Peyer's patch (tissue), 4 donors: ENCODE measurements at places on chromosomes 1 and 21. TPM values are rescaled to one million over a fixed set of nuclear protein-coding genes. Genes with fewer than 3 reads are reported as not detected.

The CASQ1 gene
- total RNA-seq, result 2.6 TPM

The GRHL3 gene
- total RNA-seq, result 1.1 TPM

The AKR7A3 gene
- 60.2 TPM for total RNA-seq

The GFI1 gene
- 6.5 TPM for total RNA-seq

GRCh38 chr1:33022650-33023200 lies 14.0 kb downstream of the AK2 start:
- DNase-seq, result no peak

DNA sequence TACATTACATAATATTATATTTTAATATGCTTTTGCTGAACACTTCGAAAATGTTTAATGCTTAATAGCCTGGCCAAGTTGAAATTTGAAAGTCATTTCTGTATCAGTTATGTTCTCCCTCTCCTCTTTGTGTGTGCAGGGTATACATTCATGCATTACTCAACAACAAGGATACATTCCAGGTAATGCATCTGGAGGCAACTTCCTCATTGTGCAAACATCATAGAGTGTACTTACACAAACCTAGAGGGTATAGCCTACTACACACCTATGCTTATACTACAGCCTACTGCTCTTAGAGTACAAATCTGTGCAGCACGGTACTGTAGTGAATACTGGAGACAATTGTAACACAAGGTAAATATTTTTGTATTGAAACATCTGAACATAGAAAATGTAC lies 407.3 kb downstream of the MRPL39 start:
- DNase-seq, result no peak

- no peak for DNase-seq
These were observed 15.5 kb upstream of the LEPR start for GRCh38 chr1:65404941-65405340.

- DNase-seq, result peak; percentile 37
These were observed 72.9 kb downstream of the SIK1 start for GRCh38 chr21:43354026-43354420.

GRCh38 chr1:68409426-68409825 lies 40.3 kb downstream of the RPE65 start:
- DNase-seq, result no peak

DNA sequence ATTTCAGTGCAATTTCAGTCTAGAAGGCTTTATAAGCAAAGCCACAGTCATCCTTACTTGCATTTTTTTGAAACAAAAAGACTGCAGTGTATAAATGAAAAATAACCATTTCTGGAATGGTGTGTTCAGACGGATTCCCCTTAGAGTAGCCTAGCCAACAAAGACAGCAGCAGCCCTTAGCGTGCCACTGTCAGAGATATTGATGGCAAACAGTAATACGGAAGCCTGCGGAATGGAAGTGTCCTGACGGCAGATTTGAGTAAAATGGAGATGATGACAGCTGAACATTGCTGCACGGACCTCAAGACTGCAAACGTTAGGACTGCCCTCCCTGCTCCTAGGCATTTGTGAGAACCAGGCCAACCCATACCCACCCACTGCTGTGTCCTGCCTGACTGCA lies 54.7 kb downstream of the PDE9A start:
- DNase-seq, result no peak

DNA sequence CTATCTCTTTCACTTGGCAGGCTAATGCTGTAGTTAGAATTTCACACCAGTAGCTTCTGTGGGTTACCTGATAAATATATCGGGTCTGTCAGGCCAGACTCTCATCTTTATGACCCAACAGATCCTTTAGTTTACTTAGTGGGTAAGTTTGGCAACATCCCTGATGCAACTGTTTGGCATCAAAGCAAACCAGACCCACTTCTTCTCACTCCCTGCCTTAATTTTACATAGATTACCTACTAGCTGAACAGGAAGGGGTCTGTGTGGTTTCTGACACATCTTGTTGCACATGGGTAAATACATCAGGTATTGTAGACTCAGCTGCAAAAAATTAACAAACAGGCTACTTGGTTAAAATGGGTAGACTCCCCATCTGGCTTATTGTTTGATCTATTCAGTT lies 3.2 kb upstream of the GUK1 start:
- DNase-seq, result no peak

GRCh38 chr1:54698346-54698745 lies 17.3 kb upstream of the TTC4 start:
- no peak for DNase-seq

DNA sequence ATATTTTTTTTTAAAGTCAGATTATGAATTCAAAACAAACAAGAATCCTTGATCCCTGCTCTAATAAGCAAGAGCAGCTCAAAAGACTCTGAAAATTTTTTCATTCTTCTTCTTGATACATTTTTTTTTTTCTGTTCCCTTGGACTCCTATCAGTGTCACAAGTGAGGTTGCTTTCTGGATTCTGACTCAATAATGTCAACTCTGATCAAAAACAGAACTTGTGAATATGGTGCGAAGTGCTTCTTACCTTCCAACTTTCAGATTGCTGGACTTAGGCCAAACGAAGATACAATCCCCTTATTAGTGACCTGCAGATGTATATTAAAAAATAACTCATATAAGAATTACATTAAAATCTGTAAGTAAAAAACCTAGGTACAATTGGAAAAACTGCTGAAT lies 136.1 kb downstream of the GPATCH2 start:
- no peak for DNase-seq

- peak; percentile 39 for DNase-seq
These were observed 240.1 kb downstream of the NPHP4 start for GRCh38 chr1:5751833-5752745.

DNA sequence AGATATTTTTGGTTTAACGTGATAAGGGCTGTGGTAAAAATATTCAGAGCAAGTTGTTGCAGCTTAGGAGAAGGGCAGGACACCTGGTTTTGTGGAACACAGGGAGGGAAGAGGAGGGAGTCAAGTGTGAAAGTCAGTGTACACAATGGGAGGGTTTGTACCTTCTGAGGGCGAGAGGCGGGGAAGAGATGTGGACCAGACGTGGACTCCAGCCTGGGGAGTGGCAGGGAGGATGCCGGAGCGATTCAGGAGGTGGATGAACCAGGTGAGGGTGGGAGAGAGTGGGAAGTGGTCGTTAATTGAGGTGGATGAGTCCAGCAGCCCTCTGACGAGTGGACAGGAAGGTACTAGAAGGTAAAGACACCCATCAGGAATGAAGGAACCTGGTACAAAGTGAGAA lies 52.2 kb upstream of the IRF2BP2 start:
- no peak for DNase-seq

DNA sequence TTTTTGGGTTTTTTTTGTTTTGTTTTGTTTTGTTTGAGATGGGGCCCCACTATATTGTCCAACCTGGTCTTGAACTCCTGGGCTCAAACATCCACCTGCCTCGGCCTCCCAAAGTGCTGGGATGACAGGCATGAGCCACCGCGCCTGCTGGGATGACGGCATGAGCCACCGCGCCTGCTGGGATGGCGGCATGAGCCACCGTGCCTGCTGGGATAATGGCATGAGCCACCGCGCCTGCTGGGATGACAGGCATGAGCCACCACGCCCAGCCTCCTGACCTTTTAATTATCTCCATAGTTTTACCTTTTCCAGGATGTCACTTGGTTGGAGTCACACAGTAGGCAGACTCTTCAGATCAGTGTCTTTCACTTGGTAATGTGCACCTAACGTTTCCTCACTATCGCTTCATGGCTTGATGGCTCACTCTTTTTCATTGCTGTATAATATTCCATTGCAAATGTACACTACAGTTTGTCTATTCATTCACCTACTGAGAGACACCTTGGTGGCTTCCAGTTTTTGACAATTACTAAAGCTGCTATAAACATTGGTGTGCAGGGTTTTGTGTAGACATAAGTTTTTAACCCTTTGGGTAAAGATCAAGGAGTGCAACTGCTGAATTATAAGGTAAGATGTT lies 10.1 kb upstream of the PDXK start:
- DNase-seq, result no peak
